A673 (cell line): ENCODE measurements at places on chromosomes 1 and 21.

DNA sequence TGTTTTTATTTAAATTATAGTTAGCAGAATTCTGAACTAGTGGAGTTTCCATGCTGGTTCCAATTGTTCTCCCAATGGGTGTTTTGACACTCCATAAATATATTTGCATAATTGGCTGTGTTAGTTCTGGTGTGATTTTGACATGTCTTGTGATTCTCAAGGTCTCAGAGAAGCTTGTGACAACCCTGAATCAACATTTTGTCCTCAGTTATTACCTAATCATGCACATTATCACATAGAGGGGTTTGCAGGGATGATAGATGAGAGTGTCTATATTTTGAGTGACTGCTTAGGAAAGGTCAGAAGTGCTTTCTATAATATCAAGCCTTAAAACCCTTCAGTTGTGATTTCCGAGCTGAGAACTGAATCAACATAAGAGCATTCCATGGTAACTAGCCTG, 11.5 kb upstream of the KCNK2 start:
- H3K36me3 ChIP-seq: no peaks in the 10 kb centered on the region
- H3K4me1 ChIP-seq: no peaks in the 10 kb centered on the region
- H3K27ac ChIP-seq: no peak overlapping the region
- no peak for DNase-seq

DNA sequence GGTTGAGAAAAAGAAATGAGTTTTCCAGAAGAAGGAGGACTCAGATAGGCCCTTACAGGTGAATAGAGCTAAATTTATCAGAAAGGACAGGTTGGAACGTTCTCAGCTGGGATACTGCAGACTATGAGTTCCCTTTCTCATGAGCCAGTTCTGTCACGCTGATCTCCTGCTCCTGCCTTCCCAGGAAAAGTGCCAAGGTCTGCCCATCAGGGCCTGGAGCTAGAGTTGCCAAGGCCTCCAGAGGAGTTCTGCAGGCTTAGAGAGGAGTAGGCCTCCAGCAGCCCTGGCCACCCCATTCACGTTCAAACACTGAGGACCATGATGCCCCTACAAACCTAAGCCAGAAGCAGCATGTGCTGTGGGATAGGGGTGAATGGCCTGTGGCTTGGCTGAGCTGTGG, 126.8 kb upstream of the TNR start:
- no peak for DNase-seq
- H3K36me3 ChIP-seq: no peaks in the 10 kb centered on the region
- no peak overlapping the region for H3K4me3 ChIP-seq
- H3K27me3 ChIP-seq: no peaks in the 10 kb centered on the region

GRCh38 chr1:116538544-116538943, 32.3 kb downstream of the CD58 start:
- no peak for DNase-seq
- H3K27me3 ChIP-seq: no peaks in the 10 kb centered on the region
- H3K4me1 ChIP-seq: no peaks in the 10 kb centered on the region
- no peaks in the 10 kb centered on the region for H3K36me3 ChIP-seq
- no peak overlapping the region for H3K4me3 ChIP-seq
- H3K27ac ChIP-seq: no peak overlapping the region

DNA sequence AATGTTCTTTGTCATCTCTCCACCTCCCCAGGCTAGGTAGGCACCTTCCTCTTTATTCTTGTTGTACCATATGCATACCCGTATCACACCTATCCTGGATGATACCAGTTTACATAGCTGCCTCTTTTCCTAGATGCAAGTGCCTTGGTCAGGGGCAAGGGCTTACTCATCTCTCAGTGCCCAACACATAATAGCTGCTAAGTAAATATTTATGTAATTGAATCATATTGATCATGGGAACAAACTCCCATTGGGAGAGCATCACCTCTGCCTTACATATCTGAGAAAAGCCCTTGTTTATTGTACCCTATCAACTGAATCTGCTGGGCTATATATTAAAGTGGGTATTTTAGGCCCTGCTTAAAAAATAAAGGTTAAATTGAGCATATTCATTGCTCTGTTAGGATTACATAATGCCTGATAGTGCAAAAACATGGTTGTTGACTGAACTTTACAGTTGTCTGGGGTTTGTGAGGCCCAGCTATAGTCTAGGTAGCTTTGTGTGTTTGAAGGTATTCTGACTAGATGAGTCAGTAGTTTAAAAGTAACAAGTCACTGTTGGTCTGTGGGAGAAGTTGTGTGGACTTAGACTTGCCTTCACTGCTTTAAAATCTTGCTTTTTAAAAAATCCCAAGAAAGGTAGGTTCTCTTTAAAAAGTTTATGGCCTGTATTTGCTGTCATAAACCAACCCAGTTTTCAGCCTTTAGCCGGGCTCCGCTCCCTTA, 82.6 kb downstream of the OLFML2B start:
- no peak overlapping the region for H3K4me3 ChIP-seq
- no peak overlapping the region for H3K27ac ChIP-seq
- no peaks in the 10 kb centered on the region for H3K27me3 ChIP-seq
- H3K36me3 ChIP-seq: no peaks in the 10 kb centered on the region
- no peak for DNase-seq

DNA sequence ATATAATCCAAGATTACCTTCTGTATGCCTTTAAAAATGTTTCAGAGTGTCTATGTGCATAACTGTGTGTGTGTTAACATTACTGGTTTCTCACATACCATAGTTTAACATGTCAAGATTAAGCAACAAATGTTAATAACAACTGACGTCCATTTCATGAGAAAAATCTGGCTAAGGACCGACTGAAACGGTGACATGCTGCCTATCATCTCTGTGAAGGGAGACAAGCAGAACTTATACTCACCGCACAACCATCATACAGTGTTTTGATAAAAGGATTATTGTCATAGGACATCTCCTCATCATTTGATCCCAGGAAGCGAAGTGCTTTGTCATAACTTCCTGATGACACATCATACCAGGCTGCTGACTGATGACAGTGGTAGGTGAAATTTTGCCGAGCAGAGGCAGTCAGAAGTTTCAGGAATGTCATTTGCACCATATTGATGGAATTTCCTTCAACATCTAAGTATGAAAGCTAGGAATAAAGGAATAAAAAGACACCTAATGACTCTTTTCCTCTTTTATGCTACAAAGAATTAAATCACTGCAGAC, 228.8 kb downstream of the COL11A1 start:
- H3K36me3 ChIP-seq: no peaks in the 10 kb centered on the region
- H3K27ac ChIP-seq: no peak overlapping the region
- peaks cover 6% of the 10 kb centered on the region for H3K4me1 ChIP-seq
- no peak overlapping the region for H3K4me3 ChIP-seq
- peak; percentile 73 for DNase-seq

DNA sequence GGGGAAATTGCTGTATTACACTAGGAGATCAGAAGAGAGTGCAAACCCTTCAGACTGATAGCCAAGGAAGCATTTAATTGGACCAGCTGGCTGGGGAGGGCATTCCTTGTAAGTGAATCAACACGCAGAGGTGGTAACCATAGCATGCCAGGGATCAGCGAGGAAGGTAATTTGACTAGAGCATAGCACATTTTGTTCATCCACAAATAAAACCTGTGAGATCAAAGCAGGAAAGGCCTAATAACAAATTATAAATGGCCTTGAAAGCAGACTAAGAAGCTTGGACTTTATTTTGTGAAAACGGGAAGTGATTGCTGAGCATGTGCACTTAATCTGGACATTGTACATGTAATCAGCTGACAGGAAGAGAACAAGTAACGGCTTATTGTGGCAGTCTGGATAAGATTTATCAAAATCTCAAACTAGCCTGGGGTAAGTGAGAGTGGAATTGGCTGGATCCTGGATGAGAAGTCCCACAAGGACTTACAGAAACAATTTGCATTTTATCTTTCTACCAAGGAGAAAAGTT, 11.7 kb upstream of the CD55 start:
- no peaks in the 10 kb centered on the region for H3K4me1 ChIP-seq
- no peaks in the 10 kb centered on the region for H3K36me3 ChIP-seq
- H3K27ac ChIP-seq: no peak overlapping the region
- peak; percentile 5 for DNase-seq
- H3K27me3 ChIP-seq: peaks cover 11% of the 10 kb centered on the region

- H3K27me3 ChIP-seq: no peaks in the 10 kb centered on the region
- DNase-seq: no peak
- no peaks in the 10 kb centered on the region for H3K4me1 ChIP-seq
- H3K36me3 ChIP-seq: no peaks in the 10 kb centered on the region
- H3K4me3 ChIP-seq: no peak overlapping the region
Measured at GRCh38 chr1:209822706-209823105, 5.1 kb upstream of the UTP25 start.

- H3K4me3 ChIP-seq: no peak overlapping the region
- peaks cover 3% of the 10 kb centered on the region for H3K4me1 ChIP-seq
- no peaks in the 10 kb centered on the region for H3K27me3 ChIP-seq
- DNase-seq: no peak
Measured at GRCh38 chr1:86758570-86758969, 54.2 kb downstream of the SH3GLB1 start.

DNA sequence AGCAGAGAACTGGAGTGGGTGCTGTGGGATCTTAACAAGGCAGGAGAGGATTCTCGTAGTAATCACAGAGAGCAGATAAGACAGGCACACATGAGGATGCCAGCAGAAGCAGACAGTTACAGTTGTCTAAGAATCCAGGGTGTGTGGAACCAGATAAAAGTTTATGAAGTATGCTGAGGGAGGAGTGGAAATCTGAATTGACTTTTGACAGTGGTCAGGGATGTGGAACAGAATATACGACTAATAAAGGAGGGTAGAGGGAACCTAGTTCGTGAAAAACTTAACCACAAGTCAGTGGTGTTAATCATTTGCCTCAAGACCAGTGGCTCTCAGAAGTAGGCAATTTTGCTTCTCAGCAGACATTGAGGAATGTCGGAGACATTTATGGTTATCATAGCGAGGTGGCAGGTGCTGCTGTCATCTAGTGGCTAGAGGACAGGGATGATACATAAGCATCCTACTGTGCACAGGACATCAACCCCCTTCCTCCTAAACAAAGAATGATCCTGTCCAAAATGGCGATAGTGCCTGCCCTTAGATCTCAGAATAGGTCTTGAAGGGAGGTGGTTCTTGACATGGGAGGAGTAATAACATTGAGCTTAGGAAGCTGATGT, 3.0 kb downstream of the LRRC8D start:
- peak; percentile 33 for DNase-seq
- H3K4me1 ChIP-seq: peaks cover 39% of the 10 kb centered on the region
- no peaks in the 10 kb centered on the region for H3K27me3 ChIP-seq
- H3K27ac ChIP-seq: peak overlapping the region; percentile 89

- H3K4me1 ChIP-seq: peaks cover 73% of the 10 kb centered on the region
- no peaks in the 10 kb centered on the region for H3K36me3 ChIP-seq
- no peak for DNase-seq
- peak overlapping the region; percentile 93 for H3K27ac ChIP-seq
- no peak overlapping the region for H3K4me3 ChIP-seq
Measured at GRCh38 chr1:234515411-234515810, 36.4 kb upstream of the TARBP1 start.

DNA sequence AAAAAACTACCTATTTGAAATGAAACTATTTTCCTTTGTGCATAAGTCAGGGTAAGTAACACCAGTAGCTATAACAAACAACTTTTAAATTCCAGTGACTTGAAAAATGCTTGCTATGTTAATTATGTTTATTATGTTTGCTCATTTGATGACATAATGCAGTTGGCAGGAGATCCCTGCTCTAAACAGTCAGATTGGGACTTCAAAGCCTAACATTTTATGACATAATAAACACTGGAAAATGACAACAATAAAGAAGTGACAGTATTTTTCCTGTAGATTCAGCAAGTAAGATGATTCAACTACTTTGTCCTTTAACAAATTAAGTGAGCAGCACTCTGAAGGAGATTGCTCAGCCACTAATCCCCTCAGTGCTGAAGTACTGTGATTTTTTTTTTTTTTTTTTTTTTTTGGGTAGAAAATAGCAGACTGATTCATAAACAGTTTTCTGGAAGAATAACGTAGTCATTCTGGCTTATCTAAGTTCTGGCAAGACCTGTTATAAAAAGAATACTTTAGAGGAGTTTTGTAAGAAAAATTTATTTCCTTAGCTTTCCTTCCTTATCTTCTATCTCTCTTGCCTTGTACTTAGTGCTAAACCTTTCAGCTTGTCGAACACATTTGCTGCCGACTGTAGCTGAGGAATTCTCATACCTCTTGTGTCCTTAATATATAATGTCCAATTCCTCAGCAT, 207.2 kb downstream of the PTGER3 start:
- no peaks in the 10 kb centered on the region for H3K36me3 ChIP-seq
- no peaks in the 10 kb centered on the region for H3K4me1 ChIP-seq
- no peak overlapping the region for H3K4me3 ChIP-seq
- no peak overlapping the region for H3K27ac ChIP-seq
- DNase-seq: peak; percentile 55

GRCh38 chr21:31752352-31752751, 20.4 kb upstream of the SCAF4 start:
- H3K36me3 ChIP-seq: no peaks in the 10 kb centered on the region
- H3K4me3 ChIP-seq: no peak overlapping the region
- no peak for DNase-seq
- H3K27ac ChIP-seq: no peak overlapping the region
- H3K4me1 ChIP-seq: no peaks in the 10 kb centered on the region

DNA sequence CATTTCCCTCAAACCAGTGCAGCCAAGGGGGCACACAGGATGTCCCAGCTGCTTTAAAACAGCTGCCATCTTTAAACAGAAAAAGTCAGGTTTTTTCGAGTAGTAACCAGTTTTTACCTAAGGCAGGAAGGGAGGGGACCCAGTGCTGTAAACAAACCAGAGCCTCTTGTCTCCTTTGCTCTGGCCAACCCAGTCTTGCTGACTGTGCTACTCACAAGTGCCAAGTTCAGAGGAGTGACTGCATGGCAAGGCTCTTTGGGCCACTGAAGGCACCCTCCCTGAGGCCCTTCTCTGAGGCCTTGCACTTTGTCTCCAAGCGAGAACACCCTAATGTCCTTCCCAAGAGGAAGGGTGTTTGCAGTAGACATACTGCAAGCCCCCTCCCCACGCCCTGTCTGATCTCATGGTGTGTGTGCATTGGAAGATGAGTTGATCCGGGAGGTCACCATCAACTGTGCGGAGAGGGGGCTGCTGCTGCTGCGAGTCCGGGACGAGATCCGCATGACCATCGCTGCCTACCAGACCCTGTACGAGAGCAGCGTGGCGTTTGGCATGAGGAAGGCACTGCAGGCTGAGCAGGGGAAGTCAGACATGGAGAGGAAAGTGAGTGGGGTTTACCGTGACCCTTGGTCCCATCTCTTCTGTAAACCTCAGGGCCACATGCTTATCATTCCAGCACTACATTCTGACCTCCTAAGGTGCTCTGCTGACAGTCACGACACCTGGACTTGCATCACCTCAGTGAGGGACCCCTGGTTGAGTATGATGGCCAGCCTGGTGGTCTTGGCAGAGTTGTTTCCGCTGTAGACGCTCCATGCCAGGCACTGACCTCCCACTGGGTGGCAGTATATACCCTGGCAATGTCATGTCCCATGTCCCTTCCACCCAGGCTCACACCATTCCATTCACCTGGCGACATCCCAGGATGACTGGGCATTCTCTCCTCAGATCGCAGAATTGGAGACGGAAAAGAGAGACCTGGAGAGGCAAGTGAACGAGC, 4.7 kb downstream of the DNALI1 start:
- no peak overlapping the region for H3K4me3 ChIP-seq
- no peaks in the 10 kb centered on the region for H3K27me3 ChIP-seq
